Midbrain (tissue), 1 donor: ENCODE measurements at places on chromosomes 6 and 20.
A peak's percentile ranks its signal among the peaks of the same experiment; 100 is the strongest.

DNA sequence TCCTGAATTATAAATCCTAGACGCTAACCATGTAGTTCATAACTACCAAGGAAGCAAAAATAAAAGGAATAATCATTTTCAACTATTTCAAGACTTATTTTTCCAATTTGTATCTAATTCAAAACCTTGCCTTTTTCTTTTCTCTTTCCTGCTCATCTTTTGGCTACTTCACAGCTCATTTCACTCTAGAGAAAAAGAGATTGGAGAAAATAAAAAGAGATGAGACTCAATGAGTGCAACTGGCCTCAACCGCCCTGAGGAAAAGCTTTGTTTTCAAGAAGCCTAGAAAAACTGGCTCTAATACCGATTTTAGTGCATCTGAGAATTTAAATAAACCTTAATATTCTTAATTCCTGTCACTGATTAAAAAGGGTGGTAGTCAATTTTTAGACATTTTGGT is 36.4 kb downstream of the IPCEF1 start:
- DNase-seq: no peak

DNA sequence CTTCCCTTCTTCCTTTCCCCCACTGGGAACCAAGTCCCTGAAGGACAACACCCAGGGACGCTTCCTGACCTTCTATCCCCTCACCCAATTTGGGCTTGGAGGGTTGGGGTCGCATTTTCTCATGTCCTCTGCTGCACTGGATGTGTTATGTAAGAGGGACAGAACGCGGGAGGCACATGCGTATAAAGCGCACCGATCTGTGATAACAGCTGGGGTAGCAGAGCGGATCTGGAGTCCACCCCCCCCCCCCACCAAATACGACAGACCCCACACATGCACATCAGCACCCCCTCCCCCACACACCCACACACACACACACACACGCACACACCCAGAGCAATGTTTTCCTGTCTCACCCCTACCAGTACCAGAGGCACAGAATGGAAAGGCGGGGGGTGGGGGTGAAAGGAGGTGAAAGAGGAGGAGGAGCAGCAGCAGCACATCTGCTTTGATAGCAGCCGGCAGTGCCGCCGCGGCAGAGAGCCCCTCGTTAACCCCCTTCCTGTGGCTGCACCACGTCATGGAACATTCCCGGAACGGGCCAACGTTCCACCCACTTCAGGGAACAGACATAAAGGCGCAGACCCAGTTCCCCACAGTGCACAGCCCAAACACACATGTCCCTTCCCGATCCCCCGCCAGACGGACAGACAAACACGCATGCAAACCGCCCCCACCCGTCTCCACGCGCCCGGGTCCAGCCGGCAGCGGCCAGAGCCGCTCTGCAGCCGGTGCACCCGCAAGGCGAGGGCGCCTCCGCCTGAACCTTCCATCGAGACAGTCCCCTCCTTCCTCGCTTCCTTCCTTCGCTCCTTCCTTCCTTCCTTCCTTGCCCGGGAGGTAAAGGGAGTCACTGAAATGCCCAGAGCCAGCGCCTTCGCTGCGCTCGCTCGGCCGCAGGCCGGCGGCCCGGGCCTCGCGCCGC is 590 bp downstream of the HIVEP2 start:
- peak; percentile 67 for DNase-seq

- no peak for DNase-seq
Observed at GRCh38 chr20:58393299-58393698, 4.3 kb downstream of the VAPB start.

DNA sequence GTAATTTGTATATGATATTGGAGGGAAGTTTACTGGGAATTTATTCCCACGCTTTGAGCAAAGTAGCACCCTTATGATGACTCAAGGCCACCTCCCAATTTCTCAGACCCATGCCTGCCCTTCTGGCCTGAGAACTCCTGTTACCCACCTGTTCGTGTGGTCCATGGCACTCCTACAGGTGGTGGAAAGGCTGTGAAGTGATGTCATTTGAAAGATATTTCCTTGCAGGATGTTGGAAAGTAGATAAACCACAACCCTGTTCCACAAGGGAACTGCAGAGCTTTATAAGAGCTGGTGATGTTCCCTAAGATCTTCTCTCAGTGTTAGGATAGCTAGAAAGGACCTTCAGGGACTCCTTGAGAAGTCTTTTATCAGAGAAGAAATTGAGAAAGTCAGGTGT is 70.5 kb downstream of the ADGRG6 start:
- no peak for DNase-seq

- DNase-seq: no peak
Observed at GRCh38 chr6:161111261-161111660, 119.7 kb downstream of the MAP3K4 start.

DNA sequence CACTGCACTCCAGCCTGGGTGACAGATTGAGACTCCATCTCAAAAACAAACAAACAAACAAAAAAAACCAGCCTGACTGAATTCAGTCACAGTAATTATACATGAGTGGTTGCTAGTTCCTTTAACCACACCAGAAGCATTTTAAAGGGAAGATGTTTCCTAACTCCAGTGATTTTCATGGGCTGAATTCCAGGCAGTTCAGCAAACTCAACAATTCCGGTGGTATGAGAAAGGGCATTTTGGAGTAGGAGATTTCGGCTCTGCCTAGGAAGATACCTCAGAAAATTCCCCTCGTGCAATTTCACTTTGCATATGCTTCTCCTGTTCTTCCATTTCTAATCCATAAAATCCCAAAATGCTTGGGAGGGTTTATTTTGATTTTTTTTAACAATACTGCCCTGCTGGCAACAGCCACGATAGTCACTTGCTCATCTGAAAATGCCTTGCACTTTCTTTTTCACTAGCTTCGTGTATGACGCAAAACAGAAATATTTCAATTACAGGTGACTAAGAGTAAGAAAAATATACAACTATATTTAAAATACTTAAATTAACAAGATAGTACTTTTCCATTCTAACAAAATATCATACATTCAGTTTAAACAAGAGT is 48.3 kb upstream of the IPCEF1 start:
- DNase-seq: no peak

DNA sequence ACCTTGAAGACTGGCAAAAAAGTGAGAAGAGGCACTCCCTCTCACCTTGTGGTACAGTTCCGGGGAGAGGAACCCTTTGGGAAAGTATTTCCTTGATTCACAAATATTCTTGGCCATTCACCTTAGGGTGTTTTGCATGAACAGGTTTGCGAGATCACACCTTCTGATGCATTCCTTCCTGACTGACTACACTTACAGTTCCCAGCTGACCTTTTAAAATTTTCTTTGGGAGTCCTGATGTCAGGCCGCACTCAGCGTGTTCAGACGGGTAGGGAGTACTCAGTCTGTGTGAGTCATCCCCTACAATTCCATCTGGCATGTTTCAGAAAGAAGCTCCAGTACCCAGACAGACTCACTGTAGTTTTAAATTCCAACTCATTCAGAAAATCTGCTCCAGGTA is 1.7 kb downstream of the ADGRF4 start:
- no peak for DNase-seq

GRCh38 chr6:81785377-81785776 is 32.9 kb upstream of the TENT5A start:
- DNase-seq: no peak

DNA sequence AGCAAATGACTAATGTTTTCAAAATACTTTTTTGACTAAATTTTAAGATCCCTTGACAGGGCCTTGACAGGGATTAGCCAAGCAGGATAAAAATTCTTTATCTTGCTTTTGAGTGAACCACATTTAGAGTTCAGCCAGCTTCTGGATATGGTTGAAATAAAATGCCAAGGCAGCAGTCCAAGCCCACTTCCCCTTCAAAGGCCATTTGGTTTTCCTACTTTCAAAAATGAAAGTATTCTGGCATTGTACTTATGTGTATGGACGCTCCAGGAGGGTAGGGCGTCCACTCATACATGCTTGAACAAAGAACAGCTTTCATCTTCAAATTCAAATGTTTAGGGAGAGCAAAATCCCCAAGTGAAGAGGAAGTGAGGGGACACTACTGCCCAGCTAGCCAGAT is 82.3 kb upstream of the BCLAF1 start:
- DNase-seq: no peak

GRCh38 chr6:13480631-13481501 is 6.5 kb downstream of the GFOD1 start:
- no peak for DNase-seq

DNA sequence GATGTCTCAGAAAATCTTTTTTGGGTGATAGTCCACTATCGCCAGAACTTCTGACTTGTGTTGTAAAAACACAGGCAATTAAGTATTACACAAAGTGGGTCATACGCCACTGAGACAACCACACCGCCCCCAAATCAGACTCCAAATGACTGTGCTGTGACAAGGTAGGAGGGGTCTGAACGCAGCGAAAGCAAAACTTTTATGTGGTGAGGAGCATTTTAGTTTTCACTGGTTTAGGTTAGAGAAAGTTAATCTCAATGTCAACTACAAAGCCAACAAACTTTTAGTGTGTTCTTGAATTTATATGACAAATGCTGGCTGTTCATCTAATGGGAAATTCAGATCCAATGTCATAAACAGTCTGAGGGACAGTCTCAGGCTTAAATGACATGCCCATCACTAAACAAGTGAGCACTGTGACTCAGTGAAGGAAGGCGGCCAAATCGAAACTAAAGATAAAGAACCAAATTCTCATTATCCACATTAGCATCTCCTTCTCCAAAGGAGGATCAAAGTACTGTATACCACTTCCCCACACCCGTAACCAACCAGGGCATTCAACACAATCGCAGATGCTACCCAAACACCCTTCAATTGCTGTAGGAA is 186.7 kb downstream of the GJA10 start:
- DNase-seq: no peak

- no peak for DNase-seq
Observed at GRCh38 chr6:169556758-169557548, 144.9 kb downstream of the WDR27 start.

DNA sequence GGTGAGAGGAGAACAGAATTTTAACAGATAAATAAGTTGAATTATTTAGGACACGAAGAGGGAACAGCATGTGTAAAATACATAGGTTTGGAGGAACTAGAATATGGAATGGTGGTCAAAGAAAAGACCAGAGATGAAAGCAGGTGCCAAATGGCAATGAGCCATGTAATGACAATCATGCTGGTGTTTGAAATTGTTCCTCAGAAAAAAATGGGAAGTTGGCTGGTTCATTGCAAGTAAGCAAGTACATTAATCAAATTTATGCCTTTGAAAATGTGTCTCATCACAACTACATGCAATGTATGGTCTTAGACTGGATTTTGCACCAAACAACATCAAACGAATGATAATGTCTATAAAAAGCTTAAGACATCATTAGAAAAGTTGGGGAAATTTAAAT is 83.3 kb downstream of the SPTLC3 start:
- DNase-seq: no peak

DNA sequence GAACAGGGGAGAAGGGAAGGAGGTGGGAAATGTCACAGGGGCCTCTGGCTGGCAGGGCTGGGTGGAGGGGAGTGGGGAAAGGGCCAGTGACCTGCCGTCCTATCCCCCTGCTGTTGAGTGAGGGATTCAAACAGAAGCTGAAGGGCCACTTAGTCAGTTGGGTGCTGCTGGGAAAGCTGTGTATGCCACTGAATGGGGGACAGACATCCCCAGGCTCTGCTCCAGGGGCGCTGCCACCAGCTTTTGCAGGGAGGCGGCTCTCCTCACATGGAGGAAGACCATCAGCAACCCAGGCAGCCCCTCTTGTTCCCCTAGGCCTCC is 50.0 kb downstream of the MDGA1 start:
- no peak for DNase-seq

DNA sequence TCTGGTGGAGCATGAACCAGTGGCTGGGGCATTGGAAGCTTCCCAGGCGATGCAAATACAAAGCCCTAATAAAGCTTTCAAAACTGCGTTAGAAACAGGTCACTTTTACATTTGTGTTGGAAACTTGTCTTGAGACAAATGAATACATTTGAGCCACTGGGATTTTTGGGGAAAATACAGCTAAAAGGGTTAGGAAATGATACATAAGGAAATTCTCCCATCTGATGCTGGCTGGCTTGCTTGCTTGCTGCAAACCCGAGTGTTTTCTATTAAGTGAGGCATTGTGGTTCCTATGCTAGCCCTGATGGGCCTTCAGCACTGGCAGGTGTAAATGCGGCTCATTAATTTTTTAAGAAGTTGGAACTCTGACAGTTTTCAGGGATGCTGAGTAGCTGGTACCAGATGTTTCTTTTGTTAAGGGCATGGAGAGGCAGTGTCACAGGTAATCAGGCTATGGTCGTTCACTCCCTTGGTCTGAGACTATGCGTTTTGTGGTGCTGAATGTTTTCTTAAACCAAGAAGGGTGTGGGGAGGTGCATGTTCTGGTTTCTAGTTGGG is 35.2 kb downstream of the RREB1 start:
- DNase-seq: no peak

DNA sequence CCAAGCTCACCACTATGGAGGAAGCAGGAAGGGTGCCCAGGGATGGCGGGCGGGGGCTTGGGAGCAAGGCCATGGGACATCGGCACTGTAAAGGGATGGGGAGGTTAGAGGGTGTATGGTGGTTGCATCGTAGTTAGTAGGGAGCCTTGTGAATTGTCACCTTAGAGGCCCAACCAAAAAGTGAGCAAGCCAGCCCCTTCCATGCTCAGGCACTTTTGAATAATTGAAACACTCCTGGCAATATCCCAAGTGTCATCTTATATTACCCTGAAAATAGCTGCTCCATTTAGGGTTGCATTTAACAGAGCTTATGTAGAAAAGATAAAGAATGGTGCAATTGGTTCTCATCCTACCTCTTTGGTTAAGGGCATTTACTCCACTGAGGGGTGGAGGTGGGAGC is 169.2 kb downstream of the SAMD5 start:
- DNase-seq: no peak

- DNase-seq: peak; percentile 3
Observed at GRCh38 chr6:149026530-149026942, 279.7 kb downstream of the UST start.

GRCh38 chr6:28809947-28810658 is 113.7 kb downstream of the TRIM27 start:
- DNase-seq: no peak

GRCh38 chr20:36777167-36777566 is 3.6 kb upstream of the DSN1 start:
- no peak for DNase-seq

GRCh38 chr20:21289651-21290050 is 13.5 kb upstream of the XRN2 start:
- no peak for DNase-seq

DNA sequence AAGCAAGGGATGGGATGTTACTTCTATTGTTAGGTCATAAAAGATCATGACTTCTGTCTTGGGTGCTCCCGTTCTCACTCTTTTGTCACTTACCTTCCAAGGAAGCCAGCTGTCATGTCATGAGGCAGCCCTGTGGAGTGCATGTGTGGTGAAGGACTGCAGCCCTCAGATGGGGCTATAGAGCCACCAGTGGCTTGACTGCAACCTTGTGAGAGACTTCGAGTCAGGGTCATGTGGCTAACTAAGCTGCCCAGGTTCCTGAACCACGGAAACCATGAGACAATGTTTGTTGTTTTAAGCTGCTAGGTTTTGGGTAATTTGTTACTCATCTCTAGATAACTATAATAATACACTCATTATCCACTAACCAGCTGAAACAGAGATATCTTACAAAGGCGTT is 477.1 kb downstream of the BTBD3 start:
- DNase-seq: no peak

GRCh38 chr20:13174402-13174801 is 46.7 kb upstream of the ISM1 start:
- DNase-seq: no peak
